Muscle of arm (tissue), 14 donors: ENCODE measurements at places on chromosomes 11 and 22. TPM values are rescaled to one million over a fixed set of nuclear protein-coding genes. Genes with fewer than 3 reads are reported as not detected.

GRCh38 chr11:104661471-104661870, 236.8 kb downstream of the CASP12 start:
- DNase-seq: no peak

GRCh38 chr11:102513869-102514268, 16.7 kb downstream of the MMP7 start:
- no peak for DNase-seq

DNA sequence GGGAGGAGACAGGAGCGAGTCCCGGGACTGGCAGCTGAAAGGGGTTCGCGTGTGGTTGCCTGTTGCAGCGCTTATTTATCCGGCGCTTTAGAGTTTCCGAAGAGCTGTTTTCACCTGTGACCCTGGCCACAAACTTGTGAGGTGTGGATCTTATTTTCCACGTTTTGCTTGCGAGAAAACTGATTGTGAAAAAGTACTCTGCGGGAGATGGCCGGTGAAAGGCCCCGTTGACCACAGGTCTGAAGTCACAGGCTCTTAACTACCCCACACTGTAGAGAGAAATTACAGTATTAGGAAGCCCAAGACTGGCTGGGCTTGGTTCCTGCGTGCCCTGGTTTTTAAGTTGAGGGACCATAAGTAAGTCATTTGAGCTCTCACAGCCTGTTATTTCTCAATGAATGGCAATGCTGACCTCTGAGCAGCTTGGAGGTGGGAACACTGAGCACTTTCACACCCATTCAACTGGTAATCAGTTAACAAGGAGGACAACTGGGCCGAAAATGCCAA, 379 bp upstream of the RAB38 start:
- no peak for DNase-seq

DNA sequence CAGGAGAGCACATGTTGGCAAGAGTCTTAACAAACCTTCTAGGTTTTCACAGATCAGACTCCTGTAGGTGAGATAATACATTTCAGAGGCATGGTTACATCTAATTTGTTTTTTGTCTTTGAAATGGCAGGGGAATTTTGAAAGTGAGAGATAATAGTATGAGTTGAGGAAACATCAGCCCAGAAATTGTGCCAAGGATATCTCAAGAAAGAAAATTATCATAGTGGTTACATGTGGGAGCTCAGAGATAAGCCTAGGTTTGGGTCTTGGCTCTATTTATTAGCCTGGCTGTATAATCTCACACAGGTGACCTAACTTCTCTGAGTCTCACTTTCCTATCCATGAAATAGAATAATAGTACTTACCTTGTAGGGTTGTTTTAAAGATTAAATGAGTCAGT, 443 bp downstream of the BTBD18 start:
- no peak for DNase-seq

DNA sequence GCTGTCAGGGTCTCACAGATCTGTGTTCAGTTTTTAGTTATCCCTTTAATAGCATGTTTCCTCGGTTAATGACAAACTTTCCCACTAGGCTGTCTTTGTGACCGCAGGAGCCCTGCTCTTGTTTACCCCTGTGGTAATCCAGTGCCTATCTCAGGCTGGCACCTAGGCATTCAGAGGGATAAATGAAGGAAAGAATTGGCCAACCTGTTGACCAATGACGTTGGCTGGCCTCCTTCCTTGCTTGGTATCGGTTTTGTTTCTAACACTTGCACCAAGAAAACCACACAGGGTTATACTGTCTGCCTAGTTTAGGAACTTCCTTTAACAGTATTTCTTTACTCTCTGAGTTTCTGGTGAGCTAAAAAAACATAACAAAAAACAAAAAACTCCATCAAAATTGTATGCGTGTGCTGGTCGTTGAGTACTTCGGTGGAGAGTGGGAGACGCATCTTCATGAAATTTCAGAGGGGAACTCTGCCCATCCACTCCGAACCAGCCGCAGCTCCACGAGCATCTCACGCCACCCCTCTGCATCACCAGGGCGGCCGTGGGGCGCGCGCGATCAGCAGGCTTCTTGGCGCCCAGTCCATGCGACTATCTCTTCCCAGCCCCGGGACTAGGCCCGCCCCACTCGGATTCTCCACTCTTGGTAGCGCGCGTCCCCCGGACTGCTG, 563 bp upstream of the ENDOD1 start:
- DNase-seq: peak; percentile 81

DNA sequence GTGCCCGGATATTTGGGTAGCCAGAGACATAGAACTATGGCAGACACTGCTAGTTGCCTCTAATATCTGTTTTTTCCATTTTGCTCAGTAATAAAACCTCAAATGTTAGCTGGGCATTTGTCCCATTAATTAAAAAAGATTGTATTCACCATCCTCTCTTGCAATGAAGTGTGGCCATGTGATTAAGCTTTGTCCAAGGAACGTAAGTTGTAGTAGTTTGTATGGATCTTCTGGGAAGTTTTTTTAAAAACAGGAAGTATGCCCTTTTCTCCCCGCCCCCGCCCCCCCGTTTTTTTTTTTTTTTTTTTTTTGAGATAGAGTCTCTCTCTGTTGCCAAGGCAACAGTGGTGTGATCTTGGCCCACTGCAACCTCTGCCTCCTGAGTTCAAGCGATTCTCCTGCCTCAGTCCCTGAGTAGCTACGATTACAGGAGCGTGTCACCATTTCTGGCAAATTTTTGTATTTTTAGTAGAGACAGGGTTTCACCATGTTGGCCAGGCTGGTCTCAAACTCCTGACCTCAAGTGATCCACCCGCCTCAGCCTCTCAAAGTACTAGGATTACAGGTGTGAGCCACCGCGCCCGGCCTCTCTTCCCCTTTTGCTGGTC, 1.7 kb upstream of the TMEM135 start:
- no peak for DNase-seq

GRCh38 chr22:17914474-17914873, 109.9 kb downstream of the MICAL3 start:
- no peak for DNase-seq

DNA sequence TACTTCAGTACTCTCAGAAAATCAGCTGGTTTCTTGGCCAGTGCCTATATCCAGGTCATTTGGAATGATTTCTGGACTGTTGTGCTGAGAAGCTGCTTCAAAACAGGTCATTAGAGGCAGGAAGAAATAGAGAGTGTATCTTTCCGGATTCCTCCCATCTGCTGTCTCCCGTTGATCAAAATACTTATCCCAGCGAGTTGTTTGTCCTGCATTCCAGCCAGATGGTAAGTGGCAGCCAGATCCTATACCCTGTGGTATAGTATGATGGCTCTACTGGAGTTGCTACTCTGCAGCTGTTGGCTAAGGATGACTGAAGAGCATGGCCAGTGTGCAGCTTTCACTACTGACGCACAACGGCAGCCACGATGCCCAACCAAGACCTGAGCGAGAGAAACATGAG, 560.9 kb upstream of the ANO5 start:
- peak; percentile 7 for DNase-seq

Gene DDI1
- not detected for polyA plus RNA-seq

Gene EIF3F
- 321 TPM for polyA plus RNA-seq

Gene ELFN2
- 2.5 TPM for polyA plus RNA-seq

Gene FZD4
- 33.7 TPM for polyA plus RNA-seq

Gene SMIM38
- polyA plus RNA-seq: 0.68 TPM
